ENCODE measurements at places on chromosomes 4 and X.

GRCh38 chr4:83180431-83180968 is 66.0 kb upstream of the PLAC8 start:
- H3K4me3 ChIP-seq = no peak overlapping the region
- no peaks in the 10 kb centered on the region for H3K27me3 ChIP-seq
- H3K4me1 ChIP-seq = peaks cover 11% of the 10 kb centered on the region
- DNase-seq = no peak
- no peak overlapping the region for H3K27ac ChIP-seq
- peaks cover 7% of the 10 kb centered on the region for H3K36me3 ChIP-seq

- no peaks in the 10 kb centered on the region for H3K4me1 ChIP-seq
- H3K27me3 ChIP-seq = no peaks in the 10 kb centered on the region
- no peak overlapping the region for H3K27ac ChIP-seq
- H3K36me3 ChIP-seq = no peaks in the 10 kb centered on the region
- no peak for DNase-seq
- no peak overlapping the region for H3K4me3 ChIP-seq
These were observed 22.9 kb upstream of the USP53 start for GRCh38 chr4:119189638-119190037.

- H3K4me3 ChIP-seq = no peak overlapping the region
- no peak for DNase-seq
- no peaks in the 10 kb centered on the region for H3K4me1 ChIP-seq
- no peak overlapping the region for H3K27ac ChIP-seq
- no peaks in the 10 kb centered on the region for H3K36me3 ChIP-seq
These were observed 119.1 kb upstream of the PRDX4 start for GRCh38 chrX:23548164-23548563.

GRCh38 chrX:123331859-123332258 is 147.8 kb downstream of the GRIA3 start:
- H3K4me1 ChIP-seq = no peaks in the 10 kb centered on the region
- no peak for DNase-seq

DNA sequence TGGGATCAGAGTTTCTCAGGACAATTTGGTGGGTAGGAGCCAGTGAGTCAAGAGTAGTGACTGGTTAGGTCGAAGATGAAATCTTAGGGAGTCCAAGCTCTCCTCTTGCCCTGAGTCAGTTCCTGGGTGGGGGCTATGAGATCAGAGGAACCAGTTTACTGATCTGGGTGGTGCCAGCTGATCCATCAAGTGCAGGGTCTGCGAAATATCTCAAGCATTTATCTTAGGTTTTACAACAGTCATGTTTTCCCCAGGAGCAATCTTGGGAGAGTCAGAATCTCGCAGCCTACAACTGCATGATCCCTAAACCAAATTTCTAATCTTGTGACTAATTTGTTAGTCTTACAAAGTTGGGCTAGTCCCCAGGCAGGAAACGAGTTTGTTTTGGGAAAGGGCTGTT is 1833.2 kb upstream of the PCDH7 start:
- no peaks in the 10 kb centered on the region for H3K36me3 ChIP-seq
- no peak for DNase-seq
- no peak overlapping the region for H3K27ac ChIP-seq
- no peaks in the 10 kb centered on the region for H3K27me3 ChIP-seq
- no peak overlapping the region for H3K4me3 ChIP-seq
- H3K4me1 ChIP-seq = no peaks in the 10 kb centered on the region

GRCh38 chr4:112706840-112707207 is 69.9 kb downstream of the LARP7 start:
- H3K4me3 ChIP-seq = peak overlapping the region; percentile 96
- H3K36me3 ChIP-seq = no peaks in the 10 kb centered on the region
- H3K4me1 ChIP-seq = peaks cover 20% of the 10 kb centered on the region
- no peak for DNase-seq

- no peak for DNase-seq
- peaks cover 25% of the 10 kb centered on the region for H3K27me3 ChIP-seq
- peaks cover 5% of the 10 kb centered on the region for H3K4me1 ChIP-seq
- no peak overlapping the region for H3K4me3 ChIP-seq
- H3K36me3 ChIP-seq = no peaks in the 10 kb centered on the region
These were observed 1.3 kb upstream of the CCKAR start for GRCh38 chr4:26491449-26492170.

DNA sequence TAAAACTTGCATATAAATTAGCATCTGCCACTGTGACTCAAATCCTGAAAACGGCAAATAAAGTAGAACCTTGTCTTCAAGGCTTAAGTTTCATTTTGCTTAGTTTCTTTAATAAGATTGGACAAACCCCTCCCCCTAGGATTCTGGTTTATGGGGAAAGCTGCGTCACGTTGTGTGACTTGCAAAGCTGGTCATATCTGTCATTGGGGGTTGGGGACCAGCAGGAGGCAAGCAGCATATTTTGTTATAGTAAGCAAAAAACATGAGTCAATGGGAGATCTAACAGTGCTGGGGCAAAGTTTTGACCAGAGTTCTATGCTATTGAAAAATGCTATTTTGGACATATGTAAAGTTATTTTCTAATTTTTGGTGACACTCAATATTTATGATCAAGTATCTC is 407.3 kb downstream of the PCDH18 start:
- DNase-seq = no peak
- H3K27me3 ChIP-seq = no peaks in the 10 kb centered on the region
- no peaks in the 10 kb centered on the region for H3K36me3 ChIP-seq
- peaks cover 4% of the 10 kb centered on the region for H3K4me1 ChIP-seq

DNA sequence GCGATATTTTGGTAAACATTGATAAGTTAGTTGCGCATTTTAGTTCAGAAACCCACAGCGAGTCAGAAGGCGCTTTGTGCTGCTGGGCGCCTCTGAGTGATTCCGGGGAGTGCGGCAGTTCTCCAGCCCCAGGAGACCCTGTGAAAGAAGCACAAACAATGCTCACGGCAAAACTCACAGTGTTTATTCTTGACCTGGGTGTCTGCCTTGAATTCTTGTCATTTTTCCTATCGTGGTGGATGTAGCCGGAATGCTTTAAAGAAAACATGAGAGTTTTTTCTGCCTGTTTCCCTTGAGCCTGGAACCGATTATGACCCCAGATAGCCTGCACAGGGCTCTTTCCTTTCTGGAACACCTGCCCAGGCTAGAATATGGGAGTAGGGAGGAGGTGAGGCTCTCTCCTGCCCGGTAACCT is 6.7 kb downstream of the TBL1X start:
- no peak overlapping the region for H3K27ac ChIP-seq
- H3K27me3 ChIP-seq = no peaks in the 10 kb centered on the region
- H3K4me1 ChIP-seq = peaks cover 32% of the 10 kb centered on the region
- peaks cover 10% of the 10 kb centered on the region for H3K36me3 ChIP-seq
- H3K4me3 ChIP-seq = no peak overlapping the region
- no peak for DNase-seq

DNA sequence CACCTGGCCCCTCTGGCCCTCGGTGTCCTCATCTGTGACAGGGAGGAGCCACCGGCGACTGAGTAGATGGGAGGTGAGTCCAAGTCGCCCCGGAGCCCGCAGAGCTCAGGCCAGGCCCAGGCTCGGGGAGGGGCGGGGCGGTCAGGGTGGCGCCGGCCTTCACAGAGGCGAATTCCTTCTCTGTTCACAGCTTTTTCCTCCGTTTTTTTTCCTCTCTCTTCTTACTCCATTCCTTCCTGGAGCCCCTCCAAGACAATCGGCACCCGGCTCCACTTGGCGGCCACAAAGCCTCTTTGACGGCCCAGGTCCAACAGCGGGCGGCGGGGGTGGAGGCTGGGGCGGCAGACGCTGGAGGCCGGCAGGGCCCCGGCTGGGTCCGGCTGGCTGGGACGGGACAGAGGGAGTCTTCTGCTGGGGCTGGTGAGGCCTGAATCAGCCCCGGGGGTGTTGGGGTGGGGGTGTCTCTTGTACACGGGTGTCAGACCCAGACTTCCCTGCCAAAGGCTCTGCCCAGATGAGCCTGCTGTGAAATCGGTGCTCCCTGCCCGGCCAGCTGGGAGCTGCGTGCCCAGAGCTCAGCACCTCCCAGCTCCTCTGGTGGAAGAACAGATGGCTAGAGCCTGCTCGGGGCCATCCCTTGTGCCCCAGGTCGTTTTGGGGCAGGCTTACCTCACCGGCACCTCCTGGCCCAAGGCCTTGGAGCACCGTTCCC is 22.6 kb downstream of the FGFRL1 start:
- peak overlapping the region; percentile 41 for H3K4me3 ChIP-seq
- DNase-seq = no peak
- peaks cover 5% of the 10 kb centered on the region for H3K4me1 ChIP-seq
- H3K36me3 ChIP-seq = no peaks in the 10 kb centered on the region

Measured in neural crest cell (in vitro differentiated cells).